ENCODE measurements at places on chromosomes 13 and 19. TPM values are rescaled to one million over a fixed set of nuclear protein-coding genes. Genes with fewer than 3 reads are reported as not detected.

The FGF21 gene
- not detected for total RNA-seq

The SNRPD2 gene
- total RNA-seq = 395 TPM

The ASF1B gene
- total RNA-seq = 2.7 TPM

The ADAMTS10 gene
- total RNA-seq = 190 TPM

The C1QTNF9B gene
- total RNA-seq = not detected

The TSSK6 gene
- total RNA-seq = 9.3 TPM

The LRP3 gene
- not detected for total RNA-seq

The ZNF772 gene
- total RNA-seq = 23.8 TPM

The PLK5 gene
- total RNA-seq = not detected

The FOSB gene
- total RNA-seq = 3.5 TPM

The UPF3A gene
- 111 TPM for total RNA-seq

The ZNF227 gene
- 57.4 TPM for total RNA-seq

The GPR12 gene
- total RNA-seq = 0.08 TPM

The CEACAM7 gene
- total RNA-seq = not detected

The ZNF491 gene
- total RNA-seq = 5.0 TPM

The PRSS57 gene
- not detected for total RNA-seq

The COX6B2 gene
- total RNA-seq = not detected

The CPAMD8 gene
- total RNA-seq = 7.5 TPM

The ZNF681 gene
- 9.7 TPM for total RNA-seq

The ZNF234 gene
- 22.7 TPM for total RNA-seq

The BRME1 gene
- 3.7 TPM for total RNA-seq

The IRF3 gene
- total RNA-seq = 303 TPM

The SYCN gene
- total RNA-seq = not detected

The LRRC8E gene
- total RNA-seq = not detected

The FCAR gene
- total RNA-seq = not detected

The PROZ gene
- total RNA-seq = not detected

The SIRT2 gene
- 50.7 TPM for total RNA-seq

The CYP4F22 gene
- total RNA-seq = 0.68 TPM

The ZNF575 gene
- total RNA-seq = 5.1 TPM
